Cerebellar nuclear complex (tissue), 1 donor: ENCODE measurements at places on chromosomes 2 and 18.

- no peak for DNase-seq
Observed at GRCh38 chr18:73715210-73715670, 432.4 kb downstream of the FBXO15 start.

GRCh38 chr2:188524519-188525113, 232.9 kb downstream of the GULP1 start:
- DNase-seq, result no peak

GRCh38 chr18:40250236-40250635, 1704.8 kb upstream of the PIK3C3 start:
- DNase-seq, result no peak

DNA sequence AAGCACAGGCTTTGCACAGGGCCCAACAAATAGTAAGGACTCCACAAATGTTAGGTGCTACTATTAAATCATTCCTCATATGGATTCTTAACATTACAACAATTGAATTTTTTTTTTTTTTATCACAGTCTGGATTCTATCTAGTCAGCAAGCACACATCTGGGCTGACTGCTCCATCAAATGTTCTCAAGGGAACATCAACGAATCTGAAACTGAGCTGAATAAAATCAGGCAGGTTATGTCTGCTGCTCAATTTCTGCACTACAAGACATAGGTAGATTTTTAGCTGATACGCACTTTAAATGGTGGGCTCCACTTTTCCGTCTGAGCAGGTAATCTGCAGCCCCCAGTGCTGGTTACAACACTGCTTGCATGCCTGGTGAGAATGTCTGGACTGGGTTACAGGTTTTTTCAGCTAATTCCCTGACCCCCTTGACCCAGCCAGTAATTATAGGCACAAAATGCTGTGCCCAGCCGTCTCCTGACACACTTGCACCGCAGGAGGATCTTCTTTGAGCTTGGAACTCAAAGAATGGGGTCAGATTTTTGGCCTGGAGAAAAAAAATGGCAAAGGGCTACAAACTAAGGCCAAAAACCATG, 44.6 kb downstream of the ADD2 start:
- no peak for DNase-seq

DNA sequence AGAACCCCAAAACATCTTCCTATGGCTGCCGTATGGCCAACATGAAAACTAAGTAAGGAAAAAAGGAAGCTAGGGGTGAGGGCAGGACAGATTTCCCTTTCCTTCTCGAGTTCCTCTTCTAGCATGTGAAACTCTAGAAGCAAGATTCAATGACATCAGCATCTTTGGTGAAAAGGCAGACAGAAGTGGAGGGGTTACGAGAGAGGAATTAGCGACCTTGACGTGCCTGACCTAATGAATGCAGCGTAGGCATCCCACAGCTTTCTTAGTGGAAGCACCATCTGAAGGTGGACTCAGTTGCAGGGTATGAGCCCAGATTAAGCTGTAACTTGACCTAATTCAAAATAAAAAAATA, 47.9 kb upstream of the PELI1 start:
- DNase-seq, result no peak

GRCh38 chr2:54148391-54148790, 33.0 kb downstream of the ACYP2 start:
- peak; percentile 15 for DNase-seq

DNA sequence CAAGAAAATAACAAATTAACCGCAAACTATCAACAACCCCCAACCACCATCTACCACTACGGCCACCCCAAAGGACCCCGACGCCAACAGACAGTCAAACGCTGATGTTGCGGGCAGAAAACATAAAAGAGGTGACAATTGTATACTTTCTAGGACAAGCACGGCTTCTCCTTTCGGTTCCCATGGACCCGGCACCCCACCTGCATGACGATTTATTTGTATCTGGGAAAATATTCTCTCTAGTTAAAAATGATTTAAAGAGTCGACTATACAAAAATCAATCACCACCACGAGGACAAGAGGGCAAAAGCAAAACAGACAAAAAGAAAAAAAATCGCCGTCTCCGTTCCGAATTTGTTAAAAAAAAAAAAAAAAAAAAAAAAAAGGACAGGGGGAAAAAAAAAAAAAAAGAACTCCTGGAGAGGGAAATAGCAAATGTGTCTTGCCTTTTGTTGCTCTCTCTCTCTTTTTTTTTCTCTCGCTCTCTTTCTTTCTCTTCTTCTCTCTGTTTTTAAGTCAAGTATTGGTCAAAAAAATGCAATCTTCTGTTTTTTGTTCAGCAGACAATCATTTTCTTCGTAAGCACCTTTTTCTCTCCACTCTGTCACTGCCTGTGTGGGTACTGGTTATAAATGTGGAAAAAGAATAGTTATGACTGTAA, 3.6 kb downstream of the SIX3 start:
- DNase-seq, result no peak

DNA sequence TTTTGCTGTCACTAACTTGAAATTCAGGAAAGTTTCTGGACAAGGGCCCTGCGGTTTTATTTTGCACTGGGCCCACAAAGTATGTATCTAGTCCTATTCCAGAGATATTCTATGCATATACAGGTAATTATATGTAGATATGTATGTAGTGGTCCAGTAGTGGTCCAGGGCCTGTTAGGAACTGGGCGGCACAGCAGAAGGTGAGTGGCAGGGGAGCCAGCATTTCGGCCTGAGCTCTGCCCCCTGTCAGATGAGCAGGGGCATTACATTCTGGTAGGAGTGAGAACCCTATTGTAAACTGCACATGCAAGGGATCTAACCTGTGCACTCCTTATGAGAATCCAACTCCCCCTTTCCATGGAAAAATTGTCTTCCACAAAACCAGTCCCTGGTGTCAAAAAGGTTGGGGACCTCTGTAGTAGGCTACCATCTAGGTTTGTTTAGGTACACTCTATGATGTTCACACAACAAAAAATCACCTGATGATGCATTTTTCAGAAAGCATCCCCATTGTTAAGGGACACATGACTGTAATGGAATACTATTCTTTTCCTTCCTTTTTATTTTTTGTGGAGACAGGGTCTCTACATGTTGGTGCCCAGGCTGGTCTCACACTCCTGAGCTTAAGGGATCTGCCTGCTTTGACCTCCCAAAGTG, 2.8 kb upstream of the PPP4R3B start:
- no peak for DNase-seq

DNA sequence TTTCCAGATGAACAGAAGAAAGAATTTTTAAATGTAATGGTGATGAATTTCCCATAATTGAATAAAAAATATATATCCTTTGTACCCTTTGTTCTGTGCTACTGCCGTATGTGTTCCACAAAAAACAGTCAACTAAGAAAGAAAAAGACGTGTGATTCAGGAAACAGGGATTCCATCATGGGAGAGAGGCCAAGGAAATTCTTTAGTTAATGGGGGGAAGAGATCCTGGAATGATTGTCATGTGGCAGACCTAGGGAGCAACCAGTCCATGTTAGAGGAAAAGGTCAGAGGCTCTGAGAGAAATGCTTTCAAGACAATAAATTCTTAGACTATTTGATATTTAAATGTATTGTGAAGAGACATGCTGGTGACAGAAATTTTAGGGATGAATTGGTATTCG, 76.6 kb downstream of the CPO start:
- DNase-seq, result no peak

GRCh38 chr2:189217541-189217940, 38.0 kb upstream of the COL5A2 start:
- DNase-seq, result no peak

GRCh38 chr2:238515377-238515776, 88.7 kb downstream of the ASB1 start:
- DNase-seq, result no peak

GRCh38 chr2:139924070-139924469, 1143.9 kb upstream of the NXPH2 start:
- DNase-seq, result no peak

DNA sequence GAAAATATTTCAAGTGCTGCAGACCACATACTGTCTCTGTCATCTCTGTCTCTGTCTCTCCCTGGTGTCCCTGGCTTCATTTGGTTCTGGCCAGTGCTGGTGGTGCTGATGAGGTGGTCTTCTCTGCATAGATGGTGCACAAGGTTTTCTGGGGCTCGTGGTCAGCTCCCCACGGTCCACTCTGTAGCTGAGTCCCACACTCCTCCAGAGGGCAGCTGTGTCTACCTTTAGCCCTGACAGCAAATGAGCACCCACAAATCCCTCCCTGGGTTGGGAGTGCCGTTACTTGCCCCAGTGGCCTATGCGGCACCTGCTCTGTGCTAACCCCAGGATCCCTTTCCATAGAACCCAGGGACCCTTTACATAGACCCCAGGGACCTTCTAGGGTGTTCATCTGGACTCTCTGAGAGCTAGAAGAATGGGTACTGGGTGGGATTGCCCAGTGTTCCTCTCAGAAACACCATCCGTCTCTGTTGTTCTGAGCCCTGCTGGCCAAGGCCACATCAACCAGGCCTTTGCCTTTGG, 129.3 kb downstream of the CAPN13 start:
- DNase-seq, result no peak

GRCh38 chr18:12838178-12838634, 45.8 kb downstream of the PTPN2 start:
- no peak for DNase-seq

DNA sequence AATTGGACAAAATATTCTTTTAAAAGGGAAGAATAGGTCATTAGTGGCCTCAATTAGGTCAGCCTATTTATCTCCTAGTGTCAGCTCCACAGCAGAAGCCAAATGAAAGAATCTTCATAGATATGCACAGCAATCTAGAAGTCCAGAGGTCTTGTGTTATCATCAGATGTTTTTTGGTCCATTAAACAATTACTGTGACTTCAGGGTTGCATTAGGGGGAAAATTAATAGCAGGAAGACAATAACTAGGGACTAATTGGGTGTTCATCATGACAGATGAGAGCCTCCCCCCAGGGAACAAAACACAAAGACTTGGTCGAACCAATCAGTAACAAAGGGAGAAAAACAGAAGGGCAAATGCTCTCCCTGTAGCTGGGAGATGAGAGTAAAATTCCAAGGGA, 264.7 kb downstream of the PTH2R start:
- DNase-seq, result no peak

DNA sequence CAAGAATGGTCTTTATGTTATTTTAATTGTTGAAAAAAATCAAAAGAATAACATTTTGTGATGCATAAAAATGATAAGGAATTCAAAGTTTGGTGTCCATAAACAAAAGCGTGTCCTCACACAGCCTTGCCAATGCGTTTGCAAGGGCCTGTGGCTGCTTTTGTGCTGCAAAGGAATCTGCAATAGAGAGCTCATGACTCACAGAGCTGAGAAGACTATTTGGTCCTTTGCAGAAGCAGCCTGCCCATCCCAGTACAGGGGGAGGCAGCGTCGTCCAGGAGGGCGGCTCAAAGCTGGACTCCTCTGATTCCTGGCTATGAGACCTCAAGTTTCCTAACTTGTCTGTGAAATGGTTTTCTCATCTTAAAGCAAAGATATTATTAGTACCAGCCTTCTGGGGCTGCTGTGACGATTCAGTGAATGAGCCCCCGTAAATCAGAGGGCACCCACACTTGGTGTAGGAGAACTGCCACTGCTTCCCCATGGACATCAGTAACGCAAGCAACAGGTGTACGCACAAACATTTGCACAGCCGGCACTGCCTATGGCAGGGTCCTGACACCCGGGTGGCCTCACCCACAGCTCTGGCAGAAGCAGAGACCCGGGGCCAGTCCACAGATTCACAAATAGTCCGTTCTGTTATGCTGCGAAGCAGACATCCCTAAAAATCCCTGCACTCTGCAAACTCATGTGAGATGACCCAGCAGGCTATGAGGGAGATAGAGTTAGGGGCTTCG, 70.6 kb upstream of the ASAP2 start:
- no peak for DNase-seq

DNA sequence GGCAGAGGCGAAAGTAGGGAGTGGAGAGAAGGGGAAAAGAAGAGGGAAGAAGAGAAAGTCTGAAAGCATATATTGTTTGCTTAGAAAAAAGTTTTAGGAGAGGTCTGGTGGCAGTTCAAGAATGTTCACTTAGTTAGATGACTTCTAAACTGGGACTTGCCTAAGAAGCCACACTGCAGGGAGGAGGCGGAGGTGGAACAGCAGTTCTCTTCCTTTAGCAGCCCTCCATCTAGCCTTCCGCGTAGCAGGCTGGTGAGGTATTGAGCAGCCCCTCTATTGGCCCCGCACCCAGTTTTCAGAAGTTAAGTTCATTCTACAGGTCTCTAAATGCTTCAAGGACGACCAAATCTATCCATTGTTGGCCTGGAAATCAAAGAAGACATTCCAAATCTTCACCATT, 31.9 kb upstream of the WIPF1 start:
- DNase-seq, result no peak

GRCh38 chr2:205564346-205565141, 117.8 kb upstream of the NRP2 start:
- DNase-seq, result no peak

DNA sequence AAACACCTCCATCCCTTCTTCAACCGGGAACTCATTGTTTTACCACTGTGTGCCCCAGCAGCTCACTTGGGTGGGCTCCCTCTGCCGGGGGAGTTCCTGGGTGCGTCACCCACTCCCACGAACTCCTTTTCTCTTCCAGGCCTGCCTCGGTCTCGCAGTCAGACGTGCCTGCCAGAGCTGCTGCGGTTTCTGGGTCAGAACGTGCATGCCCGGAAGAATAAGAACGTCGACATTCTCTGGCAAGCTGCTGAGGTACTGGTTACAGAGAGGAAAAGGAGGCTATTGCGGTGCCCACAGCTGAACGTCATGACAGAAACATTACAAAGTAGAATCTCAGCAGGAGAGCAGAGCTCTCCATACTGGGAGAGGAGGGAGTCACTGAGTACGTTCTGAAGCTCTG, 35.6 kb downstream of the COA5 start:
- no peak for DNase-seq

- no peak for DNase-seq
Observed at GRCh38 chr2:120461092-120461491, 115.2 kb downstream of the INHBB start.

DNA sequence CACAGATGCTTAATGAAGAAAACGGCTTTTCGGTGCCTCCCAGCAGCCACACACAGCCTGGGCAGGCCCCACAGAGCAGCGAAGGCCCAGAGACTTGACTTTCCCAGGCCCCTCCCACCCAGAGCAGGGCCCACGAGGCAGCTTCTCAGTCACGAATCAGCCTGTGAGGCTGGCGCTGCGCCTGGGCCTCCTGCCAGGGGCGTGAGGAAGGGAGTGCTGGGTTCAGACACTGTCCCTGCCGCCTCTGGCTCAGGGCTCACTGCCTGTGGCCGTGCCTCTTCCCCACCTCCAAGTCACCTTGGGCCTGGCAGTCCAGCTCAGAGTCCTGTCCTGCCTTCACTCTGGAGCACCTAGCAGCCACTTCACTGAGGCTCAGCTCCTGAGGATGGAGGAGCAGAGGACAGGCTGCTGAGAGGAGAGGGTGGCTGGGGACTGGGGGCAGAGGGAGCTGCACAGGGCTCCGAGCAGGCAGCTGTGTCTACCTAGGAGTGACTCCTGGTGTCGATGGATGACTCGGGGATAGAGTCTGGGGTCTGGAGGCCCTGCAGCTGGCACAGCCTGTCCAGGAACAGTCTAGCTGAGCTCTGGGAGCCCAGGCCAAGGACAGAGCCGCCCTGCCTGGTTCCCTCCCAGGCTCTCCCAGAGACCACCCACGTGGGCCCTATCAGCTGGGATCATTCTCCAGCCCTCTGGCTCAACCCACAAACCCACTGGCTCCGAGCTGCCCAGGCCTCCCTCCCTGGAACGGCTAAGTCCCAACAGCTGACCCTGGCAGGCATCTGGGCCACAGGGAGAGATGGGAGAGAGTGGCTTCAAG, 36.4 kb upstream of the FOSL2 start:
- DNase-seq, result no peak
